ENCODE measurements at places on chromosomes 2 and 18.

DNA sequence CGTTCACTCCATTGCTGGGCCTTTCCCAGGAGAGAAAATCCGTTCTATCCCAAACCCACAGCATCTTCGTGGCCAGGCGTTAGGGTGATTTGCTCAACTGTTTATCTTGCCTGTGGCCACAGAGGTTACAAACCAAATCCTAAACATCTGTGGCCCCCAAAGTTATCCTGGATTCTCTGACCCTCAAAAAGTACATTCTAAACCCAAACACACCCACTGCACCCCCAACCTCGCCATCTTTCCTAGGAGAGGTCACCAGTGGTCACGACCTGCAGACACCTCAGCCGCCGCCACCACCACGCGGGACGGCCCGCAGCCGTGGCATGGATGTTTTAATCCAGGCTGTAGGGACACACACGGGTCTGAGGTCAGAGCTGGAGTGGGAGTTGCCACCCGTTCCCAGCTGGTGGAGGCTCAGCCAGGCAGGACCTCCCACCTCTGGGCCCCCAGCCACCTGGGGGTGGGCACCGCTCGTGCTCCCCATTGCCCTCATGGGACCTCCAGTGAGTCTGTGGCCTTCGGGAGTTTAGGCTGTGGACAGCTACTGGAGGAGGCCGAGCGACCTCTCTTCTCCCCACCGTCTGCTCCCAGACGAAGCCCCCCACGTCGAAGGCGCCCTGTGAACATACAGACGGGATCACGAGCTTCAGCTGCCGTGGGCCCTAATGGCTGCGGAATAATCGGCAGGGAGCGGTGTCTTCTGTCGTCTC lies 72.0 kb downstream of the KCNG2 start:
- DNase-seq: no peak

DNA sequence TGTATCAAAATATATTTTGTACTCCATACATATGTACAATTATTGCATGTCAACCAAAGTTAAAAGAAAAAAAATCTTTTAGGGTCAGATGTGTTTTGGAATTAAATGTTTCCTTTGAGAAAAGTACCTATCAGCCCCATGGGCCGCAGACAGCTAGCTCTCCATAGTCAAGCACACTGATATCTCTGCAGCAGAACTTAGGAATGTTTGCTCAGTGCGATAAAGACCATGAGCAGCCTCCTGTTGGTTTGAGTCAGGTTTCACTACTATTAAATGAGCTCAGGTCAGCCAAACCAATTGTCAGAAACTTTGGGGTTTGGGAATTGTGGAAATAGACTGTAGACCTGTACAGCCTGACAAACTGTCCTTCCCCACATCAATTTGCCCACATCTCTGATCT lies 33.7 kb downstream of the LCT start:
- no peak for DNase-seq

DNA sequence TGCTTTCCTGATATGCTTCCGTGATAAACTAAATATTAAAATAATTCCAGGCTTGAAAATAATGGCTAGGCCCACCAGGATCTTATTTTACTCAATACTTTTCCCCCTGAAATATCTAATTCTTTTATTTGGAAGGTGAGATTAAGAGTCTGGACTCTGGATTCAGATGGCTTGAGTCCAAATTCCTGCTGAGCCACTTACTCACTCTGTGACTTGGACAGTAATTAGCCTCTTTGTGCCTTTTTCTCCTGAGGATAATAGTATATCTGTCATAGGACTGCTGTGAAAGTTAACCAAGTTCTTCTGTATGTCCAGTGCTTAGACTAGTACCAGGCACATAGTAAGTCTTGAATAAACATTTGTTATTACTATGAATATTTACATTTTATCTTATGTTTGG lies 127.3 kb upstream of the ERBB4 start:
- no peak for DNase-seq

GRCh38 chr2:122739732-122740593 lies 984.5 kb downstream of the TSN start:
- no peak for DNase-seq

DNA sequence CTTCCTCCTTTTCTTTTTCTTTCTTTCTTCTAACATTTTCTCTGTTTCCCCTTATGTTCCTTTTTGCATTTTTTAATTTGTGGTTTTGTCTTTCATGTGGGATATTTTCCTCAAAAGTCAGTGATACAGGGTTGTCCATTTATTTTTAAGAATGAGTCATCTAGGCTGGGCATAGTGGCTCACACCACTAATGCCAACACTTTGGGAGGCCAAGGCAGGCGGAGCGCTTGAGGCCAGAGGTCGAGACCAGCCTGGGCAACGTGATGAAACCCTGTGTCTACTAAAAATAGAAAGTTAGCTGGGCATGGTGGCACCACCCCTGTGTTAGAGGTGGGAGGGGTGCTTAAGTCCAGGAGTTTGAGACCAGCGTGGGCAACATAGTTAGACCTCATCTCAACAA lies 35.8 kb downstream of the KATNAL2 start:
- DNase-seq: no peak

DNA sequence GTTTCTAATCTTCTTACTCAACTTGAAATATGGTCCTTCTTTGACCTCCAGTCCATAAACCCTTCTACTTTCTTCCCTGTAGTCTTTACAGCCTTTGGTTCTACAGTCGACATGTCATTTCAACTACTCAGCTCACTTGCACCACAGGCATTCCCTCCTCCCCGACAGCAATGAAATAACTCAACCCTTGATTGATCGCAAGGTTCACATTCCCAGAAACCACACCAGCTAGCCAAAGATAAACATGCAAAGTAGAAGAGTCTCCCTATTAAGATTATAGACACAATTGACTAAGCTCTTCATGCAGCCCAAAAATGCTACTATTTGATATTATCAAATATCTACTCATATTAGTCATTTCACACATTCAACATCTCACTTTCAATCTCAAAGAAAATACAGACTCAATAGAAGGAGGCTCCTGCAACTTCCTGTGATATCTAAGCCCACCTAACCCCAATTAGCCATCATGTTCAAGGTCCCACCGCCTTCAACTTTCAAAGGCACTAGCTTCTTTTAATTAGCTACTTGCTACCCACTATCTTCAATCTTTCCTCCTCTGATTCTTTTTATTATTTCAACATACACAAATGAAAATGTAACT lies 50.8 kb downstream of the RTTN start:
- peak; percentile 79 for DNase-seq

- DNase-seq: no peak
These were observed 893.9 kb upstream of the ACVR2A start for GRCh38 chr2:146950911-146951310.

- no peak for DNase-seq
These were observed at the start of gene ADRA2B for GRCh38 chr2:96116424-96116878. TSS of gene ADRA2B (minus strand) at chr2:96116571. CDS start at chr2:96116149, 422 bp downstream.

DNA sequence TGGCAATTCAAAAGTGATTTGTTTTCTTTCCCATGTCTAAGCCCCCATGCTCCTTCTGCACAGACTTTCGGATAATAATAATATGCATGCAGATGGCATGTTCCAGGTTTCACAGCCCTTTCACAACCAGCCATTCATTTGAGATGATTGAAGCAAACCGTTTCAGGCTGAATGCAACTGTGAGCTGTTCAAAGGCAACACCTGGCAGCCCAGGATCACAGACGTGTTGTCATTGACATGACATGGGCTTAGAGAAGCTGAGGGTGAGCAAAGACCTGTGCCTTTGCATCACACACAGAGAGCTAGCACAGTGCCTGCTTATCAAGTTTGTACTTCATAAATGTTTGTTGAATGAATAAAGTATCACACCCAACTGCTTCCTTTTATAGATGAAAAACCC lies 12.4 kb upstream of the ERMN start:
- DNase-seq: no peak
